HS-5 (cell line): ENCODE measurements at places on chromosomes 4 and X.

DNA sequence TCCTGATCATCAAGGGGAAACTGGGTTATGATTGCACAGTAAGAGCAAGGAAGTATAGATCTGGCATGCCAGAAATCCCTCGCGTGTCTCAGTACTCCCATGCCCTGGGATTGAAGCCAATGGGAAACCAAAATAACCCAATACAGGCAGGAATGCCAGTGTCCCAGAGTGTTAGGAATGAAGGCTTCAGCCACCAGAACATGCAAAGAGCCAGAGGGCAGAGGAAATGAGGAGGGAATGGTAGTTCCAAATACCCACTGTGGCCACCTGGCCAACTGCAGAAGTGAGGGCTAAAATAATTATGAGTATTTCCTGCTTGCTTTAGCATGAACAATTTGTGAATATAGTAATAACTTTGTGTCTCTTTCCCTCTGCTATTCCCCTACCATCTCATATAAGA, 12.2 kb downstream of the MTNR1A start:
- DNase-seq, result no peak

- DNase-seq, result no peak
These were observed 95.5 kb upstream of the PPP2R3B start for GRCh38 chrX:482192-482701.

DNA sequence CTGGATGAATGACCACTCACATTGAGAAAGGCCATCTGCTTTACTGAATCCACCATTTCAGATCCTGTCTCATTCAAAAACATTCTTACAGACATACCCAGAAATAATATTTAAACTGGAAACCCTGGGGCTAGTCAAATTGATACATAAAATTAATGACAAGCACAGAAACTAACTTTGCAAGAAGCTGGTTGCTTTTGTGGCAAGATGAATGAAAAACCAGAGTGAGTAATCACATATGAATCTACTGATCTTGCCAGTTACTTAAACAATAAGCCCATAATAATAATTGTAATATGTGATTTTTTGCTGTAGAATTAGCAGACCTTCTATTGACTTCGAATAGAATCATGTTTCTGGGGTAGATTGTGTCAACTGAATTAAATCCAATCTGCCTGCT, 235.1 kb downstream of the PPARGC1A start:
- DNase-seq, result peak; percentile 24

DNA sequence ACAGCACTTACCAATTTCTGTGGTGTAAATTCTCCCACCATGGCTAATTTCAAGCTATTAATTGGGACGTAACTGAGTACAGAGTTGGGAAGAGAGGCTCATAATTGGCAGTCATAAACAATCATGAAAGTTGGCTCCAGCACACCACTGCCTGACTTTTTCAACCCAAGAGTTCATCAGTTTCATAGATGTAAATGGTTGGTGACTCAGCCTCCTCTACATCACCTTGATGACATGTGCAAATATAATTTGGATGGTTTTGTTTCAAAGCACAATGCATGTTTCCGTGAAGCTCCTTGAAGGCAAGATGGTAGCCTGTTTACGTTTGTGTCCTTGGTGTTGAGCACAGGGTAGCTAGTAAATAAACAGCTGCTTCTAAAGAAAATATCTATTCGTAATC, 235.1 kb downstream of the LDB2 start:
- no peak for DNase-seq

GRCh38 chr4:172938870-172939269, 229.7 kb upstream of the GALNT7 start:
- no peak for DNase-seq

DNA sequence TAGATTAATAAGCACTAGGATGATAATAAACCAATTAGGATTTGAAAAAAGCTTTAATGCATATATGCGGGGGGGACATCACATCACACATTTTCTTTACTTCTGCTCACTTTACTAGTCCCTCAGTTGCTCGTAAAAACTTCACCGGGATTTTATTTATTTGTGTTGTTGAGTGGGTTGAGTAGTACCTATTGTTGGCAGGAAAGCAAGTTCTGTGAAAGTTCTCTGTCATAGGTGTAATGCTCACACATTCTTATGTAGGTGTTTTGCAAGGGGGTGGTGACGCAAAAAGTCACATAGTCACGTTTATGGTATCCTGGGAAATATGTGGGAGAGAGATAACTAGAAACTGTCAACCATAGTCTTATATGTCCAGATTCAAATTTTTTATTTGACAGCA, 65.3 kb downstream of the PDLIM5 start:
- no peak for DNase-seq

DNA sequence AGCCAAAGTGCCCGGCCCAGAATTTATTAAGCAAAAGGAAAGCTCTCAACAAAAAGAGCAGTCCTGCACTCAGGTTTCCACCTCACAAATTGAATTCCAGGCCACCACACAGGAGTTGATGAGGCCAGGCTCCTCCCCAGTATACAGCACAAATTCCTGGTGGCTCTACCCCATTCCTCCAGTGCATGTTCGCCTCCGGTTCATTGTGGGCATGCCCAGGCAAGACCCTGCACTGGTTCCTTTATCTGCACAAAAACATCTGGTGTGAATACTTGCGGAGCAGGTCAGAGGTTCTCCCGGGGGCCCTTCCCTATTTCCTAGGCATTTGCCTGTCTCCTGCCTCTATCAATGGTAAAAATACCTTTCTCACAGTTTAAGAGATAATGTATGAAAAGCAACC, 195.2 kb upstream of the ANXA10 start:
- no peak for DNase-seq

DNA sequence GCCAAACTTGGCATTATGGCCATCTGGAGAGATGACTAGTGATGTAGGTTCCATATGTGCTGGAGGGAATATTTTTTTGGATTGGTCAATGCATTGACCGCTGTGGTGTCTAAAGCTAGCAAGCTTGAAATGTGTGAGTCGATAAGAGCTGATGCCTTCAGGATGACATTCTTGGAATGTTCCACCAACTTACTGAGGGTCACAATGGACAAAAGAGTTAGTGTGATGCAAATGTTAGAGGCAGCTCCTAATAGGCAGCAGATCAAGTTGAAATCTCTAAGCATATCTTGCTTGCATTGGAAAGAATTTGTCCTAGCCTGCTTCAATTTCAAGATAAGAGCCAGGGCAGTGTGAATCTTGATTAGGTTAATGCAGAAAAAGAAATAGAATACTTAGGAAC, 210.4 kb upstream of the AFF2 start:
- no peak for DNase-seq

- DNase-seq, result no peak
These were observed 1.1 kb downstream of the GAB1 start for GRCh38 chr4:143337600-143338287.

GRCh38 chrX:45322382-45322781, 121.7 kb upstream of the DIPK2B start:
- peak; percentile 71 for DNase-seq

DNA sequence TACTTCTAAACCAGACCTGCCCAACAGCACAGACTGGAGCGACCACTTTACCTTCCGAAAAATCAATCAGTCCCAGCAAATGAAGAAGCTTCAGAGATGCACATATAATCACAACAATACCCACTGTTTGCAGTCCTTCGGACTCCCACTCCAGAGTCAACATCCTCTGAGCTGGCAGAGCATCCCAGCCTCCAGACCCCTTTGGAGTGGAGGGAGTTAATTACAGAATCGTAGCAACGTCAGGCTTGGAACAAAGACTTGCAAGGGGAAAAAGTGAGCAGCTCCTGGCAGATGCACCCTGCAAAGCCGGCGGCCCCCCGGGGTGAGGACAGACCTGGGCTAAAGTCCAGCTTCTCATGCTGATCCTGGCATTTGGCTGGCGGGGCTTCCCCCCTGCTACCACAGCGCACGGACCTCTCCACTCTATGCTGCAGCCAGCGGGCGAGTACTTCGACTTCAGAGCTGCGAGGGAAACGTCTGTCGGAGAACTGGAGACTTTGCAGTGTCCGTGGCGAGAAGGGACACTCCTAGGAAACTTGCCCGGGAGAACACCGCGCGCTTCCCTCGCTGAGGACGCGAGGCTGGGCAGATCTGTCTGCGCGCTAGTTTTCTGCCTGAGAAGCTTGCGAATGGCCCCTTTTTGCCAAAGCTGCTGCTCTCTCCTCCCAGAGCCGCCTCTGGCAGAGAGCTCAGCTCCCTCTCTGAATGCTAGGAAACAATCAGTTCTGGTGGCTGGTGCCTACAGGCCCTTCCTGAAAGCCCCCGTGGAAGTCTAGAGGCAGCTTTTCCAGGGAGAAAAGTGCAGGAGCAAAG, 283.7 kb downstream of the PACRGL start:
- no peak for DNase-seq

DNA sequence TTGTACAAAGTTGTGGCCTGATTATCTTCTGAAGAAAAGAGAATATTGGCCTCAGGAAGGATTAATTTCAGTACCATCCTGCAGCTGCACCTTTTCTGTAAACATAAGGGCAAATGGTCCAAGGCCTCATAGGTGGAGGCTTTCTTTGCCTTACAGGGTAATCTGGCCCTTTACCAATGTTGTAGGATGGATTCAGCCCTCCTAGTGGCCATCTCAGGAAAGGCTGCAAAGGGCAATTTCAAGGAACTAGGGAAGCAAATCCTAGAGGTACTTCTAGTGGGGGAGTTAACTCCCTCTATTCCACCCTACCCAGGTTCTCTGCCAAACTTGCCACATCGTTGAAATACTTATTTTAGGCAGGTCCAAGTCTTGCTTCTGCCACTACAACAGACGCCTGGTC, 57.6 kb downstream of the UGT2B11 start:
- DNase-seq, result no peak

- DNase-seq, result no peak
These were observed 567.3 kb upstream of the ACTRT1 start for GRCh38 chrX:128619490-128619889.

DNA sequence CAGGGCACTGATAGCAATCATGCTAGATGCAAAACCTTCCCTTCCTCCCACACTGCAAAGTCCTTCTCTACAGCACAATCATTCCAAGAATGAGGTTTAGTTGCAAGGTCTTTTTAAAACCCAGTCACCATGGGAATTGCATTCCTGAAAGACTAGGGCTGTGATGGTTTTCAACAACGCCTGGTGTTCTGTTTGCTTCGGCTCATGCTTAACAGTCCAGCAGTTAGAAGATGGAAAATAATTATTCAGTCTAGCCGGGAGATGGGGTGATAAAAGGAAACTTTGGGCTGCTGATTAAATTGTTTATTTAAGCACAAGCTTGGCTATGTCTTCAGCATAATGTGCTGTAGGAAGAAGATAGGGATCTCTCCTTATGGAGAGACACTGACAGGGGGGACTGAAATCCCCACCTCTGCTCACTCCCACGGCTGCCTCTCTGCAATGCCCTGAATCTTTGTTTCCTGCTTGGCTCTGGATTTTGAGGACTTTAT, 211.4 kb downstream of the MID1IP1 start:
- DNase-seq, result no peak

DNA sequence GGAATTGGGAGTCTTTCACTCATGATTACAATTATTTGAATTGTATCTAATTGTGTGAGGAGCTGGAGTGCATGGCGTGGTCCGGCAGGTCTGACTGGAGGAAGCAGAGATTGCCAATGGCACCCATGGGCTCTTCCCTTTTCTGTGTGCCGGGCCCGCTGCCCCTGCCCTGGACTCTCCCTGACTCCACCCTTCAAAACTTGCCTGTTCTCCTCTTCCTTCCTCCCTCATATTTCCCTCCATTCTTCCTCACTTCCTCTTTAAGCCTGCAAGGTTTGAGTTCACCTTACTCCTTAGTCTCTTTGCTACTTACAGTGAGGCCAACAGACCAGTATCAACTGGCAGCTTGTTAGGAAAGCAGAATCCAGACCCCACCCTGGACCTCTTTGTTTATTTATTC, 6.5 kb upstream of the STBD1 start:
- no peak for DNase-seq

- no peak for DNase-seq
These were observed 210.9 kb upstream of the FAM241A start for GRCh38 chr4:111934314-111934713.

DNA sequence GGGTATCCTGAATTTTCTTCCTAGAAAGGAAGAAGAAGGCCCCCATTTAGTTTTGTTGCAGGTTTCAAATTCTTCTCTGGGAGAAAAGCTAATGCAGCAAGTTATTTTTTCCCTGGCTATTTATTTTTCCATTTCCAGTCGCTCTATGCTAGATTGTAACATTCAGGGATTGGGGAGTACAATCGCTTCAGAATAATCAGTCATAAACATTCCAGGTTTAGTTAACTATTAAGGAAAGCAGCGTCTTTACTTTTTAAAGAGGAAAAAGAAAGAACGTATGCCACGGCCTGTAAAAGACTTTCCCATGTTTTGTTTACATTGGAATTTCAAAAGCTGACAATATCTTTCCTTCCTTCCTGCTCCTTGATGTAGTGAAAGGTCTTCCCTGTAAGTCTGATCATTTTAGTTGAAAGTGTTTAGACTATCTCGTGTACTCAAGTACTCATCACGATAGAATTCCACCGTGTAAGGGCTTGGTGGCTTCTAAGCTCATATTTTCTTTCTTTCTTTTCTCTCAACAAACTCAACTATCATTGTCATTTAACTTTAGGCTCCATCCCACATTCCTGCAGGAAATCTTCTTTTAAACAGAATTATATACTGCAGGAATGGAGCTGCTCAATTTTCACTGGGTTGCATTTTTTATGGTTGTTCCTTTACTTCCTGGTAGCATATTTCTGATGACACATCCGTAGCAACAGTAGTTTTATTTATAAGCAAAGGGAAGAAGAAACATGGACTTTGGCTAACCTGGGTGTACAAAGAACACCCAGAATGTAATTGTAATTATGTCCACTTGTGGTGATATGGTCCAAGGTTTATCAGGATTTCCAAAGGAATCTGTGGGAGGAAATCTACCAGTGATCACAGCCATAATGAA, 213.1 kb upstream of the FAT1 start:
- no peak for DNase-seq

DNA sequence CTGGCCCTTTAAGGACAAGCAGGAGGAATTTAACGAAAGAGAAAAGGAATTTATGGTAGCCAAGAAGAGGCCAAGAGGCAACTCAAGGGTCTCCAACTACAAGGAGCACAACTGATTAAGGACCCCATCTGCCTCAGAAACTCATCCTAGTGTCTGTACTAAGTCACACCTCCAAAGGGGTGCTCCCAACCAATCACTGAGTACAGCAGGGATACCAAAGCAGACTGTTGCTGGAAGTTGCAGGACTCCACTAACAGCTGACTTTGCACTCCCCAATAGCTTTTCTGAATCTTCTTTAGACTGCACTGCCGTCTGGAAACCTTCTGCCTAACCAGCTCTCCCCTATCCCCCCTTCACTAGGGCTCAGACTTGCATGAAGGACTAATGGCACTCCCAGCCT, 50.6 kb downstream of the ATP11C start:
- no peak for DNase-seq

- no peak for DNase-seq
These were observed 1.2 kb upstream of the AMER1 start for GRCh38 chrX:64206556-64207162.

DNA sequence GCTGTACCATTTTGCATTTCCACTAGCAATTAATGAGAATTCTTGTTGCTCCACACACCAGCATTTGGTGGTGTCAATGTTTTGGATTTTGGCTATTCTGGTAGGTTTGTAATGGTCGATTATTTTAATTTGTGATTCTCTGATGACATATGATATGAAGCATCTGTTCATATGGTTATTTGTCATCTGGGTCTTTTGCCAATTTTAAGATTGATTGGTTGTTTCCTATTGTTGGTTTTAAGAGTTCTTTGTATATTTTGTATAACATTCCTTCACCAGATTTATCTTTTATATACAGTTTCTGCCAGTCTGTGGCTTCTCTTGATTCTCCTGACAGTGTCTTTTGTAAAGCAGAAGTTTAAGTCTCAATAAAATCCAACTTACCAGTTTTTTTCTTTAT, 18.5 kb upstream of the BDH2 start:
- no peak for DNase-seq

- DNase-seq, result no peak
These were observed 54.9 kb downstream of the NDST4 start for GRCh38 chr4:115058533-115058932.
